ENCODE measurements at places on chromosomes 6 and 20. TPM values are rescaled to one million over a fixed set of nuclear protein-coding genes. Genes with fewer than 3 reads are reported as not detected.

DNA sequence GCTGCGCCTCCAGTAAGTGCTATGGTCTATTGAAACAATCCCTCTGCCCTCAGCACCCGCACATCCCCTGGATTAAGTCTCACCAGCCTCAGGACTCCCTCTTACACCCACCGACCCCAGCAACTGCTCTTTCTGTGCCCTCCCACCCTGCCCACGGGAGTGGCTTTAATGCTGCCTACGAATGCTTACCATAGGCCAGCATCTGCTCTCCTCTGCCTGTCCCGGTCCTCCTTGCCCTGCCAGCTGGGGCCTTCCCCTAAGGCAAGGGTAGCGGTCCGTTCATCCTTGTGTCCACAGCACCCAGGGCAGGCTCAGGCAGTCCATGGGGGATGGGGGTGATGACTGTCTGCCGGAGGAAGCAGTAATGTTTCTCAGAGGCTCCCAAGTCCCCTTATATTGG, 4.1 kb downstream of the EBF4 start:
- no peak for DNase-seq

GRCh38 chr6:24990236-24990845, 54.6 kb upstream of the RIPOR2 start:
- no peak for DNase-seq

DNA sequence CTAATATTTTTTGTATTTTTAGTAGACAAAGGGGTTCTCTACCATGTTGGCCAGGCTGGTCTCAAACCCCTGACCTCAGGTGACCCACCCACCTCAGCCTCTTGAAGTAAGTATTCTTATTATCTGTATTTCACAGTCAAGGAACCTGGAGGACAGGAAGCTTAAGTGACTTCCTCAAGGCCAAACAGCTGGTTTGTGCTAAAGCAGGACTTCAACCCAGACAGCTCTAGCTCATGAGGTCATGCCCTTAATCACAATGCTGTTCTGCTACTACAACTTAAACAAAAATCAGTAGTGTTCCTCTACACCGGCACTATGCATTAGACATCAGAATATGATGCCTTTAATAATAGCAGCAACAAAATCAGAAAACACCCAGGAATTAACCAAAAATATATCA, 168.9 kb downstream of the ADGB start:
- no peak for DNase-seq

GRCh38 chr6:41194386-41194785, 6.6 kb downstream of the TREML2 start:
- no peak for DNase-seq

GRCh38 chr6:73516514-73517489, 4.0 kb downstream of the EEF1A1 start:
- DNase-seq: no peak

- DNase-seq: no peak
Measured at GRCh38 chr6:15475872-15476271, 187.0 kb downstream of the DTNBP1 start.

GRCh38 chr6:136963259-136963658, 41.2 kb downstream of the SLC35D3 start:
- no peak for DNase-seq

DNA sequence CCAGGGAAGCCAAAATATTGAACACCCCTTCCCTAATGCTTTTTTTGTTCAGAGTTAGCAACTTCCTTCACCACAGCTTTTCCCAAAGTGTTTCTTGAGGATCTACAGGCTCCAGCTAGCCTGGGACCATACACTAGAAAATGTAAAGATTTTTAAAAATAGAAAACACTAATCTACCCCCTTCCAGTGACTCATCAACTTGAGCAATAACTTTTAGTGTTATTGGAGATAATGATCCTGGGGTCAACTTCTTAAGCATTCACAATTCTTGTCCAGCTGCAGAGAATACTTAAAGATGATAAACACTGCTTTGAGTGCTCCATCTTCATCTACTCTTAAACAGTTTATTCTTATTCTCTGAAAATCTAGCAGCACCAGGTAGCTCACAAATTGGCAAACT, 131.6 kb downstream of the COL9A1 start:
- DNase-seq: no peak

DNA sequence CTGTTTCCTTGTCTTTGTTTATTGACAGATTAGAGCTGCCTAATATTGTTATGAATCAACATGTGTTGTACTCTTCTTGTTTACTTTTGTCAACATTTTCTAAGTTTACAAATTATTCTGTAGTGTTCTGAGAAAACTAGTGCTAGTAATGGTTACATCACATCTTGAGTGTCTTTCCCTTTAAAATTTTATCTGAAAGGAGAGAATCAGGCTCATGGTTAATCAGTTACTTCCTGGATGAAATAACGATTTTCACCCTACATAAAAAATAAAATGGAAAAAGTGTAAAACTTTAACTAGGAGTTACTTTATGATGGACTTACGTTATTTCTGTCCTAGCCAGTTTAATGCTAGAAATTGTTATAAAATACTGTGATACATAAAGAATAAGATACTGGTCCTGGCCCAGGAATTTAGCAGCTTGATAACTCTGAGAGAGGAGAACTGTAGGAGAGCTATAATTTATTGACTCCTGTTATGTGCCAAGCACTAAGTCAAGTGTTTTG, 26.4 kb upstream of the BMP5 start:
- no peak for DNase-seq

DNA sequence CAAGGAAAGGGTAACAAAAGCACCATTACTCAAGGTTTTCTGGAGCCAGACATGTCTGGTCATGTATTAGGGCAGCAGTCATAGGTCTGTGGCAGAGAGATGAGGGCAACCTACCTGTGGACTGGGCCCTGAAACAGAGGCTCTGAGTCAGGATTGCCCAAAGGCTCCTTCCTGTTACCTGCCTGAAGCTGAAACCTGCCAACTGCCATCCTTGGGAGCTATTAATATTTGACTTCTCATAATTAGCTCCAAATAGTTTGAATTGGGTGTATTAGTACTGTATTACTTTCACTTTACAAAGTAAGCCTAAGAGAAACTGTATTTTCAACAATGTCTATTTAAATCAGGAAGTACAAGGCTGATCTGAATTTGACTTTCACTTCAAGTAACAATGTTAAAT, 72.0 kb upstream of the TBX18 start:
- no peak for DNase-seq

- DNase-seq: no peak
Measured at GRCh38 chr20:48662711-48663110, 165.1 kb downstream of the PREX1 start.

DNA sequence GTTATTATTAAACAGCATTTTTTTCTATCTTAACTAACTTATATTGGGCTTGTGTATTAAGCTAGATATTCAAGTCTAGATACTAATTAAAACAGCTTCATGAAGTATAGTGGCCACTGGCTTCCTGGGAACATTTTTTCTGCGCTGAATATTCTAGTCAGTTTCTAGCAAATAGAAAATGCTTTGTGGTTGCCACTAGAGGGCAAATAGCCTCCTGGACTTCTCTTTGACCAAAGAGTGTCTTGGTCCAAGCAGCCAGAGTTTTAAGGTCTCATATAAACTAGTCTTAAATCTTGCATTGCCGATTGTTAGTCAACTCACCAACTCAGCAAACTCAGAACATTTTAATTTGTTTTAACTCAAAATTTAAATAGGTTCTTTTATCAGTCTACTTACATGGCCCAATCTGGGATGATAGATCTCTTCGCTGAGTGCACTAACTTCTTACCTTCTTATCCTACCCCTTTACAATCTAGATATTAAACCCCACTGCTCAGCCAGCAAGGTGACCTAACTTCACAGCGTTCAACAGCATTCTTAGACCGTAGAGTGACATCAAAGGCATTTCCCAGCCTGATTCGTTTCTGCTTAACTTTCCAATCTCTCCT, 24.6 kb upstream of the ID4 start:
- no peak for DNase-seq

DNA sequence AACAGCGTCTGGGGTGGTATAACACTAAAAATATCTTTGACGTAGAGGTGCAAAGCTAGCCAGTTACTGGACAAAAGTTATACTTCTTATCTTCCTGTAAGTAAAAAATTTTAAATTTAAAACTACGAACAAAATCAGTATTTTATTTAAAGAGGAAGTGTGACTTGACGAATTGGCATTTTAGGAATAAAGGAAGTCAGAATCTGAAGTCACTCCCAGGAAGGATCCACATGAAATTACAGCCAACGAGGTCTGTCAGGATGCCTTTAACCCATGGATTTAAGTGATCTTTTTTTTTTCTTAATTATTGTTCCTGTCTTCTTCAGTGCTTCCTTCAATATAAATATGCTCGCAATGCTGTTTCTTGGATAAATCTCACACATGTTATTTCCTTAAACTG, 27.2 kb upstream of the SNX9 start:
- no peak for DNase-seq

- DNase-seq: no peak
Measured at GRCh38 chr20:11989018-11989771, 71.5 kb downstream of the BTBD3 start.

DNA sequence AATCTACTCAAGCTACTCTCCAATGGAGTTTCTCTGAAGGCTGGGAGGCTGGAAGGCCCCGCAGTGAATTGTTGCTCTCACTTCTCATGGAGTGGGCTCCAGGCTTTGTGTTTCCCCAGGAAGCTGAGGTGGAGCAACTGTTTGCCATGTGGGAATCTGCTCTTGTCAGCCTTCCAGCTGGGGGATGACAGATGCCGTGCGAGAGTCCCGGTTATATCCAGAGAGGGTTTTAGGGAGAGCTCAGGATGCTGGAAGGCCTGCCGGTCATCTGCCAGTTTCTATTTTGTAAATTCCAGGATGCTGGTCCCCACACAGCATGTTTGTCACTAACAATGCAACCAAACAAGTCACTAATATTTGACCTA, 98.2 kb upstream of the NAA20 start:
- peak; percentile 48 for DNase-seq

DNA sequence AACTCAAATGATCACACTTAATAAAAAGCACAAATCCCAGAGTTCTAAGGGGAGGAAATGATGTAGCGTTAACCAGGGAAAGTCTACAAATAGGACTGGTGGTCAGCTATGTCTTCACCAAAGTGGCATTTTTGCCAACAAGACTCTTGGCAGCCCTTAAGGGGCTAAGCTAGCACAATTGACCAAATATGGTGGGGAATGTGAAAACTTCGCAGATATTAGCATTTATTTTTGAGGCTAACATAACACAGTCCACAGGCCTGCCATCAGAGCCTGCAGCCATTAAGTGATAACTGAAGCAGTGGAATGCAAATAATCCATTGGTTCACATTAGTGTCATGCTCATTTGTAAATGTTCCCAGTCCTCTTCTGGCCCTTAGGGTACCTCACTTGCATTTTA, 274.6 kb downstream of the FOXC1 start:
- no peak for DNase-seq

PTCHD4 gene
- 0.01 TPM for polyA plus RNA-seq

SLC25A27 gene
- polyA plus RNA-seq: 5.8 TPM

UBD gene
- polyA plus RNA-seq: not detected

PSORS1C2 gene
- not detected for polyA plus RNA-seq

GPX5 gene
- polyA plus RNA-seq: not detected

L3MBTL1 gene
- polyA plus RNA-seq: 9.0 TPM

SLC12A5 gene
- not detected for polyA plus RNA-seq

Data from heart right ventricle (tissue), 16 donors.